SK-N-SH (cell line): ENCODE measurements at places on chromosomes 6 and 20. TPM values are rescaled to one million over a fixed set of nuclear protein-coding genes. Genes with fewer than 3 reads are reported as not detected.

The PHF1 gene
- 48.7 and 59.0 TPM in 2 replicates for polyA plus RNA-seq

The SLC22A7 gene
- not detected in 2 replicates for polyA plus RNA-seq

The KLHDC3 gene
- 59.1 and 74.1 TPM in 2 replicates for polyA plus RNA-seq

- no peaks in the 10 kb centered on the region for H3K27me3 ChIP-seq
- H3K4me3 ChIP-seq: no peak overlapping the region
- DNase-seq: no peak
Observed at GRCh38 chr6:110643175-110643574, 166.8 kb upstream of the SLC22A16 start.

- H3K36me3 ChIP-seq: peaks cover 35% of the 10 kb centered on the region
- DNase-seq: no peak
- H3K4me1 ChIP-seq: no peaks in the 10 kb centered on the region; the same call in 1 of the 2 replicates
- H3K4me3 ChIP-seq: no peak overlapping the region
- no peak overlapping the region for H3K27ac ChIP-seq
Observed at GRCh38 chr20:3864518-3864917, 17.9 kb downstream of the MAVS start.

DNA sequence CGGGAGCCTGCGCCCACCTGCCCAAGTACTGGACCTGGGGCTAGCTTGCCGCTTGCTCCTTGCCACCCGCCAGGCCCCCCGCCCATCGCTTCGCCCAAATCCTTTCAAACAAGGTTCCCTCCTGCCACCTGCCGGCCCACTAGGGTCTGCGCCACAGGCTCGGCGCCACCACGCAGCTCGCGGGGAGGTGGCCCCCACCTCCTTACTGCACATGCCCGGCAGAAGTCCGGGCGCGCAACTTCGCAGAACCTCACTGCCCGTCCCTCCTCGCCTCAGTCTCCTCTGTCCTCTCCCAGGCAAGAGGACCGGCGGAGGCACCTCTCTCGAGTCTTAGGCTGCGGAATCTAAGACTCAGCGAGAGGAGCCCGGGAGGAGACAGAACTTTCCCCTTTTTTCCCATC is 11.2 kb downstream of the GNAS-AS1 start:
- no peaks in the 10 kb centered on the region for H3K4me1 ChIP-seq
- H3K27ac ChIP-seq: no peak overlapping the region
- H3K27me3 ChIP-seq: peaks cover 9% of the 10 kb centered on the region; the same call in 1 of the 2 replicates

GRCh38 chr20:22574545-22575086 is 9.8 kb downstream of the FOXA2 start:
- DNase-seq: no peak
- no peak overlapping the region for H3K4me3 ChIP-seq
- H3K27ac ChIP-seq: no peak overlapping the region
- H3K36me3 ChIP-seq: no peaks in the 10 kb centered on the region
- H3K27me3 ChIP-seq: peaks cover 86% of the 10 kb centered on the region
- H3K4me1 ChIP-seq: no peaks in the 10 kb centered on the region

DNA sequence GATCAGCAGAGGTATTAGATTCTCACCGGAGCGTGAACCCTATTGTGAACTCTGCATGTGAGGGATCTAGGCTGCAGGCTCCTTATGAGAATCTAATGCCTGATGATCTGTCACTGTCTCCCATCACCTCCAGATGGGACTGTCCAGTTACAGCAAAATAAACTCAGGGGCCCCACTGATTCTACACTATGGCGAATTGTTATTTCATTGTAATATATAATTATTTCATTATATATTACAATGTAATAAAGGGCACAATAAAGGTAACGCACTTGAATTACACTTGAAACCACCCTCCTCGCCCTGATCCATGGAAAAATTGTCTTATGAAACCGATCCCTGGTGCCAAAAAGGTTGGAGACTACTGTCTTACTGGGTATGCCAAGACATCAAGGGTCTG is 18.6 kb downstream of the PRKN start:
- H3K27me3 ChIP-seq: no peaks in the 10 kb centered on the region

GRCh38 chr6:137013738-137014602 is 30.8 kb downstream of the IL20RA start:
- DNase-seq: peak; percentile 56
- H3K4me1 ChIP-seq: no peaks in the 10 kb centered on the region
- H3K27ac ChIP-seq: peak overlapping the region; percentile 96
- no peak overlapping the region for H3K4me3 ChIP-seq

DNA sequence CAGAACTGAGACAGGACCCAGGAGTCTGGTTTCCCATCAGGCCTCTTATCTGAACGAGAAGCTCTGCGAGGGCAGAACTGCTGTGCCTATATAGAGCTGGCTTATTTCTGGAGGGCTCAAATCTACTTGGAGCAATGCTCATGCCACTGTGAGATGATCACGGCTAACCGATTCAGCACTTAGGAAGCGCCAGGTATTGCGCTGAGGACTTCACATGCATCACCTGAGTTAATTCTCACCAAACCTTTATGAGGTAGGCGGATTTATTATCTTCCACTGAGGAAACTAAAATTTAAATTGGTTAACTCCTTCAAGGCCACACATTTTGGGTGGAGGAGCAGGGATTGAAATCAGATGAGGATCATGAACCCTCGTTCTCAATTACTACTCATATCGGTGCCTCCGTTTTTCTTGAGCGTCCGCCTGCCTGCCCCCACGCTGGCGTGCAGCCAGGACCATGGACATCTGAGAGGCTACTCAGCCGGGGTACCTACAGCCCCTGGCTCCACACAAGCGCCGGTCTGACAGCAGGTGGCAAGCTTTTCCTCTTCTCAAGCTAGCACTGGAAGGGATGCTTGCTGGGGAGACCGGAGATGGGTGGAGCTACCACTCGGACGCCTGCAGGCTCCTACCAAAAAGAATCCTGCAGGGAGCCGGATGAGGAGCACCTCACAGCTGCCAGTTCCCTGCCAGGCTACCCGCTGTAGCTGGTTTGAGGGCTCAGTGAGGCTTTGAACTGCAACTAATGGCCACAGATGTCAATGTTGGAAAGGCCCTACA is 1.0 kb upstream of the PCIF1 start:
- DNase-seq: peak; percentile 81
- peaks cover 22% of the 10 kb centered on the region for H3K36me3 ChIP-seq
- peak overlapping the region; percentile 85 for H3K4me3 ChIP-seq
- peaks cover 10% of the 10 kb centered on the region for H3K4me1 ChIP-seq
- no peaks in the 10 kb centered on the region for H3K27me3 ChIP-seq
- peak overlapping the region; percentile 98 for H3K27ac ChIP-seq

DNA sequence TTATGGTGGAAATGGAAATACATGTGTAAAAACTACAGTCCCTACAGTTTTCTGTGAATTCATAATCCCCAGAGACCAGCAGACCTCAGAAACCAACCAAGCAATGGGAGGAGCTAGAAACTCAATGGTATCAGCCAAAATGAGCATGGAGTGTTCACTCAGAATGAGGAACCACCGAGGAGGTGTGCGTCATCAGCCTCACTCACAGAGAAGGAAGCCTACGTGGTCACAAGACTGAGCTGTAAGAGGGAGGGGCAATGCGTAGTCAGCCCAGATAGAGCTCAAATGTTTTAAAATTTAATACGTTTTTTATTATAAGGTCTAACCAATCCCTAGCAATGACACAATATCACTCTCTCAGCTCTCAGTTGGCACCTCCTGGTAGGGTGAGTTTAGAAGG is 17.4 kb downstream of the MYLK4 start:
- no peaks in the 10 kb centered on the region for H3K27me3 ChIP-seq
- no peak for DNase-seq
- H3K27ac ChIP-seq: no peak overlapping the region
- no peaks in the 10 kb centered on the region for H3K4me1 ChIP-seq
- H3K36me3 ChIP-seq: no peaks in the 10 kb centered on the region
